ENCODE measurements at places on chromosomes 4 and X. TPM values are rescaled to one million over a fixed set of nuclear protein-coding genes. Genes with fewer than 3 reads are reported as not detected.

The TDO2 gene
- total RNA-seq, result not detected

The G6PD gene
- total RNA-seq, result 61.2 TPM

The CFP gene
- 0.59 TPM for total RNA-seq

DNA sequence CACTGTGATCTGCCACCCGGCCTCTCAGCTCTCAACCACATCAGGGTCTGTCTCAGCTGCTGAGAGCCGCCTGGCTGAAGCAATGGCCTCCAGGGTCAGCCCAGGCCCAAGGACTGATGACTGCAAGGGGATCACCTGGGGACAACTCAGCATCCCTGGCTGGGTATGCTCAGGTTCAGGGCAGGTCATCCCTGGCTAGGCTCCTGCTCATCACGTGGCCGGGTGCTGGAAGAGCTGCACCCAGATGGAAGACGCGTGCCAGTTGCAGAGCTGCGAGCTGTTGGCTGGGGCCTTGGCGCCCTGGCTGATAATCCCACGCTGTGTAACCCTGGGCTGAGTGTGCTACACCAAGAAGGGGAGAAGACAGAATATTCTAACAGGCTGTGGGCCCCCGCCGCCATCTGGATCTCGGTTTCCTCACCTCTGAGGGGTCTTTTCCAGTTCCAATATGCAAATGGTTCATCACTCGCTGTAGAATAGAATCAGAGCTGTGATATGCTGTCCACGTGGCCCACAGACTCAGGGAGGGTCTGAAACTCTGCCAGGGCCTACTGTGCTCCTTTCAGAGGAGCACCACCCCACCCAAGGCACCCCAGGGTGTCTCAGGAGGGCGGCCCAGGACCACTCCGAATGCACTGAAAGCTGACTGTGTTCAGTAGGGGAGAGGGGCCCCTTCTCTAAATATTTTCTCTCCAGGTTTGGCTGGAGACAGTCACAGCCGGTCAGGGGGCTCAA, 338.8 kb downstream of the BCOR start:
- no peak overlapping the region for H3K4me3 ChIP-seq
- H3K36me3 ChIP-seq, result no peaks in the 10 kb centered on the region
- H3K27ac ChIP-seq, result no peak overlapping the region
- no peaks in the 10 kb centered on the region for H3K4me1 ChIP-seq

DNA sequence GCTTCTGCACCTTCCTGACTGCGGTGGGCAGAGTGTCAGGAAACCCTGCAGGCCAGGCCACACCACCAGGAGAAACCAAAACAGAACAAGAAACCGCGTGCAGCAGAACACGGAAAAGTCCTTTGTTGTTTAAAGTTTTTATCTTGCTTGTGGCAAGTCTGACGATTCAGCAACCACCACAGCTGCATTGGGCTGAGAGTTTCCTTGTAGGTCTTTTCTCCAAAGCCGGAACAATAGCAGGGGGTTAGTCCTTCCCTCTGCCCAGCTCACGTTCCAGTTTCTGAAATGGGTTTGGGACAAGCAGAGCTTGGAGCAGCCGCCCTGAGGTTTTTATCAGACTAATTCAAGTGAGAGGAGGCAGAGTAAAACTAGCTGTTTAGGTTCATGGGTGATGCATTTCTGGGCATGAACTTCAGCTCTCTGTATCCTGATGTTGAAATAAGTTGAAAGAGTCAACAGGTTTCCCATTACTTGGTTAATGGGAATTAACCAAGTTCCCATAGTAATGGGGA, 216.9 kb downstream of the PTTG2 start:
- H3K4me3 ChIP-seq, result no peak overlapping the region
- H3K4me1 ChIP-seq, result peaks cover 36% of the 10 kb centered on the region

DNA sequence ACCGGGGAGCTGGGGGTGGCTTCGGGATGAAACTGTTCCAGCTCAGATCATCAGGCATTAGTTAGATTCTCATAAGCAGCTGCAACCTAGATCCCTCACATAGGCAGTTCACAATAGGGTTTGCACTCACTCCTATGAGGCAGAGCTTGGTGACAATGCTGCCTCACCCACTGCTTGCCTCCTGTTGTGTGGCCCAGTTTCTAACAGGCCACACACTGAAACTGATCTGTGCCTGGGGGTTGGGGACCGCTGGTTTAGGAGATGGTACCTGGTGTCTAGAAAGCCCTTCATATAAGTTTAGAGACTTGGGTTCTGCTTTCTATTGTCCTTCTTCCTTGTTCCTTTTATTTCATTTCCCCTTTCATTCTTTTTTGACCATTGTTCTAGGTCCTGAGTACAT, 234.2 kb downstream of the FRAS1 start:
- H3K4me1 ChIP-seq, result no peaks in the 10 kb centered on the region
- DNase-seq, result no peak
- H3K4me3 ChIP-seq, result no peak overlapping the region
- no peaks in the 10 kb centered on the region for H3K36me3 ChIP-seq
- no peaks in the 10 kb centered on the region for H3K27me3 ChIP-seq

GRCh38 chr4:172698256-172698655, 470.4 kb upstream of the GALNT7 start:
- H3K4me3 ChIP-seq, result no peak overlapping the region
- no peaks in the 10 kb centered on the region for H3K27me3 ChIP-seq
- no peak overlapping the region for H3K27ac ChIP-seq
- H3K4me1 ChIP-seq, result no peaks in the 10 kb centered on the region
- no peak for DNase-seq

Measured in B cell (primary cell).